ENCODE measurements at places on chromosomes 7 and 10.

- no peak for DNase-seq
These were observed 190.3 kb downstream of the DNAJB6 start for GRCh38 chr7:157526913-157527634.

- no peak for DNase-seq
These were observed 66.4 kb upstream of the MRLN start for GRCh38 chr10:59819683-59820082.

DNA sequence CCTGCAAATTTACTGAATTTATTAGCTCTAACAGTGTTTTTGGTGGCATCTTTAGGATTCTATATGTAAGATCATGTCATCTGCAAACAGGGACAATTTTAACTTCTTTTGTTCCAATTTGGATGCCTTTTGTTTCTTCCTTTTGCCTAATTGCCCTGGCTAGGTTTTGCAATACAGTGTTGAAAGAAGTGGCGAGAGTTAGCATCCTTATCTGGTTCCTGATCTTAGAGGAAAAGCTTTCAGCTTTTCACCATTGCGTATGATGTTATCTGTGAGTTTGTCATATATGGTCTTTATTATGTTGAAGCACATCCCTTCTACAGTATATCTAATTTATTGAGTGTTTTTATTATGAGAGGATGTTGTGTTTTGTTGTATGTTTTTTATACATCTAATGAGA lies 301.4 kb downstream of the PTPRN2 start:
- no peak for DNase-seq

- DNase-seq, result no peak
These were observed 29.9 kb downstream of the CDK14 start for GRCh38 chr7:90626013-90626412.

- no peak for DNase-seq
These were observed 132.9 kb upstream of the GRB10 start for GRCh38 chr7:50915621-50916020.

DNA sequence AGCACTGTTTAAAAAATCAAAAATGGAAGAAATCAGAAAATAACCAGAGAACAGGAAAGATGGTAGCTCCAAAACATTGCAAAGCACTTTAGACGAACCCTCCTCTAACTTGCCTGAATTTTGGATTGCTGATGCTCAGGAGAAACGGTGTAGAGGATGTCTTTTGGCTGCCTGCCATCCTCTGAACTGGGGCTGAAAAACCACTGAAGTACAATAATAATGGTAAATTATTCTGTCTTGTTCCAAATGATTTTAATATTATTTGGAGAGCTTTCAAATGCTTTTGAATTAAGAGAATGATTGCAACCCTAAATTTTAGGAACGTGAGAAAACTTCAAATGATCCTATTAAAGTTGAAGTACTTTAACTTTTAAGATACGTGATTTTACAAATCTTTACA lies 167.3 kb upstream of the SLC13A1 start:
- no peak for DNase-seq

DNA sequence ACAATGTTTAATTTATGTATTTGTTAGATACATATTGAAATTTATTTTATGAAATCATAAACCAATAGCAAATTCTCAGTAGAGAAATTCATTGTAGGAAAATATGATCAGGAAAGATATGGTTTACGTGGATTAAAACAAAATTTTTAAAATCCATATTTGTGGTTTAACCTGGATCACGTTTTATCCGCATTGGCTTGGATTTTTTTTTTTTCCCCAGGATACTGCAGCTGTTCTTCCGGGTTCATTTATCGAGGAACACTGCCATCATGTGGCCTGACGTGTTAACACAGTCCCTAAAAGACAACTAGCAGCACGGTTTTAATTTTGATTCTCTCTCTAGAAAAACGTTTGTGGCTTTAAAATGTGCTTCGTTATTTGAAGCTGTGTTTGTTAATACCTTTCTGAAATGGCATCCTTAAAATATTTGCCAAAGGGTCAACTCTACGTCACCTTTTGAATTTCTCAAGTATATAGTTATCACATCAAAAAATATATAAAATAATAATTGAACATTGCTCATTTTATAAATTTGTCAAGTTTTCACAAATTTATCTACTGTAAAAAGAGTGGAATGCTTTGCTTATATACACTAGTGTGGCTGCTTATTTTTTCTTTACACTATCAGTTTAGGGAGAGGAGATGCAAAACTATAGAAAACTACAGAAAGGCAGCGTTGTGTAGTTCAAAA lies 8.7 kb upstream of the ASB4 start:
- peak; percentile 14 for DNase-seq

GRCh38 chr7:110766864-110767263 lies 324.1 kb upstream of the LRRN3 start:
- no peak for DNase-seq

- no peak for DNase-seq
These were observed 53.1 kb downstream of the SHOC2 start for GRCh38 chr10:110972231-110973134.
